Pons (tissue), 1 donor: ENCODE measurements at places on chromosomes 12 and 14.
A peak's percentile ranks its signal among the peaks of the same experiment; 100 is the strongest.

DNA sequence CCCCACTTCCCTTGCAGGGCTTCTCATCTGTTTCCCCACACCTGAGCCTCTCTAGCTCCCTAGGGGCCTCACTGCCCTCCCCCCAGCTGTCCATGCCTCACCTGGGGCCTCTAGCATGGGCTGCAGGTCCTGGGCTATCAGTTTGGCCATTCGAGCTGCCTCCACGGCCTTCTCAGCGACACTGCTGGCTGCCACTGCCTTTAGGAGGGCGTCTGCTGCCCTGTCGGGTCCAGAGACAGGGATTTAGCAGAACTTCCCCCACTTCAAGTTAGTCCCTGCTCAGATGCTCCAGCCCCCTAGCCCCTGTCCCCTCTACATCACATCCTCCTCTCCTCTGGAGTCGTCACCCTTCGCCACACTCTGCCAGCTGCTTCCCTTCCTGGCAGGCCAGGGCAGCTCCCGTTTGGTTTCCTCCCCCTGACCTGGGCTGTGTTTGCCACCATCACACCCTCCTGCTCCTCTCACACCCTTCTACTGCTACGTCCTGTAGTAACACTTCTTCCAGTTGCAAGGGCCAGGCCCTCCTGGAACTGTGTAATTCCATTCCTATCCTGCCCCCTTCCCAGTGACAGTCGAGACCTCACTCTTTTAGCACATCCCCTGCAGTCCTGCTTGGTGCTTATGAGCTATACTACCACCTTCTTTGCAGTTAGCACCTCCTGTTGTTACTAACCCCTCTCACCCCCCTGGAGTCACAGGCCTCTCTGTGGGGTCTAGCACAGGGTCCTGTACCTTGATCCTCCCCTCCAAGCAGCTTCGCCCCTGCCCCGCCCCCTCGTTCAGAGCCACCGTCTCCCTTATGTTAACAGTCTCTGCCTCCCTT, 4.3 kb upstream of the AP1G2 start:
- no peak for DNase-seq

- DNase-seq, result no peak
These were observed 88.8 kb downstream of the SCFD1 start for GRCh38 chr14:30710876-30711275.

GRCh38 chr12:70784042-70784668, 136.4 kb downstream of the PTPRR start:
- no peak for DNase-seq

DNA sequence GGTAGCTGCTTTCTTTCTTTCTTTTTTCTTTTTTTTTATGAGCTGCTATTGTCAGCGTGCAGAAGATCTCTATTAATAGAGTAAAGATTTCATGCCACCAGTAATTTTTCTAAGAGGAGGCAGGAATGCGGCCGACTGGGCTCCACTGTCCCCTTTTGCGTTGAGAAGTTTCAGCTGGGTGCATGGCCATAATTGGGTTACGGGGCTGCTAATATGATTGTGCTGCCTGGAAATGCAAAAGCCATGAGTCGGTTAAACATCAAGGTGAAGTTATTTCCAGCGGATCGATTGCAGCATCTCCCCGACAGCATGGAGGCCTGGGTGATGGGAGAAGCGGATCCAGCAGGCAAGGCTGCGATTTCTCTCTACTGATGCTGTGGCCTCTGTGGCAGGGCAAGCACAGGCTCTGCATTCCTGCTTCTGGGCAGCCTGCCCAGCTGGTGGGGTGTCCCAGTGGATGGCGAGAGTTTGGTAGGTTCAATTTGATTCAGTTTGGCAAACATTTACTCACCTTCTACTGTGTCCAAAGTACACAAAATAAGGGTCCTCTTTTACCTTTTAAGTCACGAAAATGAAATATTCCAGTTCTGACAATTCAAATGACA, 54.4 kb upstream of the PRMT8 start:
- no peak for DNase-seq

DNA sequence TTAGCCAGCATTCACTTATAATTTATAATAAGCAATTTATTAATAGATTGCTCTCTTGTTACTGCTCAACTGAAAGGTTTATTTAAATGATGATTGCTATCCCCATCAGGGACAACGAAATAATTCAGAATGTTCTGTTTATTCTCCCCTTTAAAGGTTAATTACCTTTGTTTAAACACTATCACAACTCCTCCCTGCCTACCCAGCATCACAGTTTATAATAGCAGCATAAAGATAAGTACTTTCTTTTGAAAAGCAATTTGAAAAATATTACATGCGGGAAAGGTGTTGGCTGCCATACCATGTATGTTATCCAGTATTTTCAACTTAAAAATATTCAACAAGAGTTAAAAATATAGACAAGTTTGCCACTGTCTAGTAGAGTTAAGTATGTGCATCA, 30.6 kb downstream of the SCAF11 start:
- no peak for DNase-seq

DNA sequence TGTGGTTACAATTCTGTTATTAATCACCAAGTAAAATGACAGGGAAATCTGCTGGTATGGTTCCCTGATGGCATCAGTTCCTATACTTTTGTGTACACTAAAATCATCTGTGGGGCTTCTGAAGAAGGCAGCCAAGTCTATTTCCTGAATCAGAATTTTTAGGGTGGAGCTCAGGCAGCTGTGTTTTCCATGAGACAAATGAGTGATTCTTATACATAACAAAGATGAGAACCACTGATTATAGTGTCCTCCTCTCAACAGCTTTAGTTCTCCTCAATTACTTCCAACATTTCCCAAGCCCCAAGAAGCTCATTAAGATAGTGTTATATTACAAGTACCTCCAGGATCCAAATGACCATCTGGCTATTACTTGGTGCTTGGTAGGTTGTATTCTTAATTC, 64.5 kb upstream of the USP44 start:
- DNase-seq, result no peak

- DNase-seq, result no peak
These were observed 167.1 kb upstream of the SOX5 start for GRCh38 chr12:24116548-24116947.

DNA sequence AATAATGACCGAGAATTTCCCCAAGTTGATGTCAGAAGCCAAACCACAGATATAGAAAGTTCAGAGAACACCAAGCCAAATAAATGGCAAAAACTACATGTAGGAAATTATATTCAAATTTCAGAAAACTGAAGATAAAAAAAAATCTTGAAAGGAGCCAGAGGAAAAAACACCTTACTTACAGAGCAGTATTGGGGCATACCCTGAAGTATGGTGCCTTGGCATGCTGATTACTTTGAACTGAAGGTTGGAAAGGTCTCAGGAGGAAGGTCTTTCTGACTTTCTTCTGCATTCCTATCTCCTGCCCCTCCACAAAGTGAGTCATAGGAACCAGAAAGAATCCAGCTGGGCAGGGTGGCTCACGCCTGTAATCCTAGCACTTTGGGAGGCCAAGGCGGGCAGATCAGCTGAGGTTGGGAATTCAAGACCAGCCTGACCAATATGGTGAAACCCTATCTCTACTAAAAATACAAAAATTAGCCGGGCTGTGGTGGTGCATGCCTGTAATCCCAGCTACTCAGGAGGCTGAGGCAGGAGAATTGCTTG, 8.8 kb upstream of the FGF6 start:
- no peak for DNase-seq

GRCh38 chr12:89156340-89156739, 196.0 kb downstream of the DUSP6 start:
- peak; percentile 37 for DNase-seq

DNA sequence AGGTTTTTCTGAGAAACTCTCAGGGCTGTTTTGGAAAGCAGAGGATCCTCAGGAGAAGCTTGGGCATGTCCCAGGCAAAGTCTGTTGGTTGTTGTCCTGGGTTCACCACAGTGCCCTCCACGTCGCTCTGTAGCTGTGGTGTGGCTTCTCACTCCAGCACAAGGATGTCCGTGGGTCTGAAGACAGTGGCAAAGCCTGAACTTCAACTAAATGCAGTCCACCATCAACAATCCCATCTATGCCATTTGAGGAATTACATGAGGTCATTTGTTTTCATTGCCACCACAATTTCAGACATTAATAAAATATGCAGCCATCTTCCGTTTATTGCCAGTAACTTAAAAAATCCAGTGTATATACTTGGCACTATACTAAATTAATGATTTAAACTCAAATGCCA, 272.1 kb downstream of the LRIG3 start:
- no peak for DNase-seq

DNA sequence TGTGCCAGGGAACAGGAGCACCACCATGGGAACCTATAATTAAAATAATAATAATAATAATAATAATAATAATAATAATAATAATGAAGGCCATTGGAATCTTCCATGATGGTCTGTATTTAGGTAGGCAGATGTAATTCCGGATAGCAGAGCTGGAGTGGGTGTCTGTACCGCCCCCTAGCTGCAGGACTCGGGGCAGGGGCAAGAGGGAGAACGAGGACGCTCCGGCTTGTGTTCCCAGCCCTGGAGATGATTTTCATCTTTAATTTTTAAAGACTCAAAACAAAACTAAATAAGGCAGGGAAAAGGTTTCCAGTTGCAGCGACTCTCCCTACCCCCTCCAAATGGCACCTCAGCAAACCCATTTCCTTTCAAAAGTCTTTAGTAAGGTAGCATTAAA, 501.1 kb downstream of the VRK1 start:
- DNase-seq, result no peak

GRCh38 chr14:61553730-61554641, 141.3 kb upstream of the HIF1A start:
- no peak for DNase-seq

GRCh38 chr12:12718853-12719252, 1.7 kb downstream of the CDKN1B start:
- DNase-seq, result no peak

GRCh38 chr12:47772094-47772660, 861 bp upstream of the SLC48A1 start:
- DNase-seq, result peak; percentile 67

DNA sequence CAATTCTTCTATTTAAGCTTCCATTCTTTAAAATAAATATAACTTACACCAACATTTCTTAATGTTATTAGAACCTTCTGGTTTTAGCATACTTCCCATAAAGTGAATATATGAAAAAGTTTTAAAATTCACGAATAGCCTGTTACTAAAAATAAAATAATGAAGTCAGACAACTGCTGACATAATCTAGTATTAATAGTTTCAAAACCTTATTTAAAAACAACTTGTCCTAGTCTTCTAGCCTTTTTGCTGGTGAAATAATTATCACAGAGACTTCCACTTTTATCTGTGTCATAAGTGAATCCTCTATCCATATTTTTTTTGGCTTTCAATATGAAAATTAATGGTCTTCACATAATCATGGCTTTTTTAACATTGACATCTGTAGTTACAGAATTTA, 93.8 kb upstream of the MON2 start:
- no peak for DNase-seq

DNA sequence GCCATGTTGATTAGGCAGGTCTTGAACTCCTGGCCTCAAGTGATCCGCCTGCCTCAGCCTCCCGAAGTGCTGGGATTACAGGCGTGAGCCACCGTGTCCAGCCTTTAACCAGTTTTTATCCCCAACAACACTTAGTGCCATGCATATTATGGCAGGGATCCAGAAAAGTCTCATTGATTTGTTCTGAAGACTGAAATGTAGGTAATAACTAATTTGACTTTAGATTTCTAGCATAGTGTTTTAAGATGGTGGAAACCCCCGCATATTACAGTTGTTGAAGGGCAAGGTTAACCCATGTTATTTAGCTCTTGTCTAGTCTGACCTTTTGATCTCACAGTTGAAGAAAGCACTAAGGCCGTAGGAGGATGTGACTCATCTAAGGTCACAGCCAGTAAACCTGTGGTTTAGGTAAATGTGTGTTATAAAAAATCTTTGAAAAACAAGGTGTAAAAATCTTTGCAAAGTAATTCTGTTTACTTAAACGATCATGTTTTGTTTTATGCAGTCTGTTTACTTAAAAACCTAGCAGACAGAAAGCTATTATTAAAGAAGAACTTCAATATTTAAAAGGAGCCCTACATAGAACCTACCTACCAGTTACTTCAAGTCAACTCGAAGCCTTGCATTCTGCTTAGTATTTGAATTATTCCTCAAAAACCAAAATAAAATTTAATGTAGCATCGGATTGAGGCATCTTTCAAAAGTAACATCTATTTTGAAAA, 24.8 kb downstream of the BICDL1 start:
- no peak for DNase-seq

GRCh38 chr12:88509347-88509746, 70.9 kb downstream of the KITLG start:
- no peak for DNase-seq

GRCh38 chr14:90475298-90475697, 78.5 kb downstream of the CALM1 start:
- DNase-seq, result no peak

DNA sequence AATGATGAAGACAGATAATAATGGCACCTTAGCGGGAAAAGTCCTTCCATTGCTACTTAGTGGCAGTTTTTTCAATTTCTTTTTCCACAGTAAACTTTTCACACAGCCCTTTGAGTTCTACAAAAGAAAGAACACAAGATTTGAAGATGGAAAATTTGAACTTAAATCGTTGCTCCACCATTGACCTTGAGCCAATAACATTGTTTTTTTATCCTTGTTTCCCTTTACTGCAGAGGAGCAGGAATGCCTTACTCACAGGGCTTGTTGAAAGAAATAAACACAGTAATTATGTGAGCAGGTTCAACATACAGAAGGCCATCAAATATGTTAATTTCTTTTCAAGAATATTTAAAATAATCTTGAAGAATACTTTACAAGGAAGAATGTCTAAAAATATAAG, 181.5 kb upstream of the KRR1 start:
- no peak for DNase-seq

DNA sequence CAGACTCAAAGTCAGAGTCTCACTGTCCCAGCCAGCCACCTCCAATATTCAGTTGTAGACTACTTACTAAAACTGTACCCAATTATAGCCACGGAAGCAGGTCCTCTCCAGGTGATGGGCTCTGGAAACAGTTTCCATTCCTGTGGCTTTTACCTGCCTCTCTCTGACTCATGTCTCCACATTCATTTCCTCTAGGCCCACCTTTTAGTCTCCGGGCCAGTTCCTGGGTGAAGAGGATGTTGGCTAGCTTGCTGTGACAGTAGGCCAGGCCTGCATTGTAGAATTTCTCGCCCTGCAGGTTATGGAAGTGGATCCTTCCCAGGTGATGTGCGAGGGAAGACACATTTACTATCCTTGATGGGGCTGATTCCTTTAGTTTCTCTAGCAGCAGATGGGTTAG, 5.6 kb downstream of the RDH11 start:
- no peak for DNase-seq

- DNase-seq, result no peak
These were observed 645.1 kb downstream of the SLC16A7 start for GRCh38 chr12:60240891-60241290.

GRCh38 chr14:68396461-68396860, 396.4 kb downstream of the ZFP36L1 start:
- DNase-seq, result no peak

DNA sequence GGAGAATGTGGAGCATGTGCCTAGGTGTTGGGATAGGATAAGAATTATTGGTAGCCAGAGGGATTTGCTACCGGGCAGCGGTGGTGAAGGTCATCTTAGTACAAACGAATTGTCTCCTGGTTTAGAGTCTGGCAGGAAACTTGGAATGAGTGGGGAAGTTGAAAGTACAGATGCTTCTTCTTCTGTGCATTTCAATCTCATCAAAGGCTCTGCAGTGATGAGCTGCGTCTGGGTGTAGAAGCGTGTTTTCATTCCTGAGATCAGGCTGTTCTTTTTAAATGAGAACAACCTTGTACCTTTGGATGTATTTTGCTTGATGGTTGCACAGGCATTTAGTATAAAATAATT, 2.1 kb downstream of the WNK1 start:
- peak; percentile 66 for DNase-seq

GRCh38 chr14:104650057-104650980, 39.1 kb upstream of the INF2 start:
- DNase-seq, result peak; percentile 63

GRCh38 chr14:66005900-66006434, 480.2 kb upstream of the CCDC196 start:
- no peak for DNase-seq

GRCh38 chr12:115078990-115079389, 395.0 kb upstream of the TBX3 start:
- DNase-seq, result no peak
